HEK293T (cell line): ENCODE measurements at places on chromosomes 16 and 17.

DNA sequence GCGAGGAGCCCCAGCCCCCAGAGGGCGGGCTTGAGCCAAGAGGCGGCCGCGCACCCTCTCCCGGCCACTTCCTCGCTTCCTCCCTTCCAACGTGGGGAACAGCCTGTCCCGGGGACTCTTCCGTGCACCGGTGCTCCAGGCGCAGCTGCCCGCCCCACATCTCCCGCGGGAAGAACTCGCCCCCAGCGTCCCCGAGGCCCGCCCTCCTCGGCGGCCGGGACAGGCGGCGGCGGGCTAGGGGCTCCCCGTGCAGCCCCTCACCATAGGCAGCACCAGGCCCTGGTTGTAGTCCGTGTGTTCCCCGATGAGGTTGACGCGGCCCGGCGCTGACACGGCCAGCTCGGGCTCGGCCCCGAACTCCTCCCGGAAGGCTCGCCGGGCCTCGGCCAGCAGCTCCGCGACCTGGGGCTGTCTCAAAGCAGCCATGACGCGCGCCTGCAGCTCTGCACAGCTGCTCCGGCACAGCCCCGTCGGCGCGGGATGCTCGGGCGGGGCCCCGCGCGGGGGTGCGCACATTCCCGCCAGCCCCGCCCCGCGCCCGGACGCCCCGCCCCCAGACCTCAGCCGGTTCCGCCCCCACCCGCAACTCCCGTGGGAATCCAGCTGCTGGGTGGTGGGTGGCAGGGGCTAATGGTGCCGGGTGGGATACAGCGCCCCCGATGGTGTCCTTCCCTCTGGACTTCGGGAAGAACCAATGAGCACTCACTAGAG lies at the start of gene GALK1:
TSS of gene GALK1 (minus strand) at position 482 of the 711 bp plus-strand sequence. CDS start at position 426, 56 bp downstream.
- DNase-seq: peak; percentile 83

DNA sequence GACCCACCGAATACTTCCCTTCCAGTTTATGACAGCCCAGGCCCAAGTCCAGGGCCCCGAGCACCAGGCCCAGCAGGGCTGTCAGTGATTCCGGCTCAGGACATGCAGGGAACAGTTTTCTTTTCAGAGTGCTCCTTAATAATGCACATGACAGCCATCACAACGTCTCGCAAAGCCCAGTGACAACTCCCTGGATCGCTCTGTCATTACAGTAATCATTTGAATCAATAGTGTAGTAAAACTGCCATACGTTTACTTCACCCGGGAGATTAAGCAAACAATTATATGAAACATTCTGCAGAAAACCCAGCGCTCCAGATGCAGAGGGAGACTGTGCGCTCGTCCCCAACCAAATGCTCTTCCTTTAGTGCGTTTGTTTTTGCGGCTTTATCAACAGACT lies 162.6 kb upstream of the CDH13 start:
- no peak for DNase-seq

DNA sequence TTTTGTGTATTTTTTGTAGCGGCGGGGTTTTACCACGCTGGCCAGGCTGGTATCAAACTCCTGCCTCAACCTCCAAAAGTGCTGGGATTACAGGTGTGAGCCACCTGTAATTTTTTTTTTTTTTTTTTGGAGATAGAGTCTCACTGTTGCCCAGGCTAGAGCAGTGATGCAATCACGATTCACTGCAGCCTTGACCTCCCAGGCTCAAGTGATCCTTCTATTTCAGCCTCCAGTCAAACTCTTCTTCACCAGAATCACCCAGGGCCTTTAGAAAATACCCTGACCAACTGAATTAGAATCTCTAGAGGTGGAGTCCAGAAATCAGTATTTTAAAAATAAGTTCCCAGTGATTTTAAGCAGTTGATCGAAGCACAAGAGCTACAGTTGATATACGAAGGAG lies 12.5 kb downstream of the HSPB9 start:
- no peak for DNase-seq

DNA sequence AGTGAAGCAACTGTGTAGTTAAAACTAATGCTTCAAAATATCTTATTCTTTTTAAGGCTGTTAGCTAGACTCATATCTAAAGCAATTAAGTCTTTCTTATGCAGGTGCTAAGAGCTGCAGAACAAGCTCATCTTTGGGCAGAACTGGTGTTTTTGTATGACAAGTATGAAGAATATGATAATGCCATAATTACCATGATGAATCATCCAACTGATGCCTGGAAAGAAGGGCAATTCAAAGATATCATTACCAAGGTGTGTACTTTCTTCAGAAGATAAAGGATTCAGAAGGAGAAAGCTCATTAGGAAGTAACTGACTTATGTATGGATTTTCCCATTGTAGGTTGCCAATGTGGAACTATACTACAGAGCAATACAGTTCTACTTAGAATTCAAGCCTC lies 23.9 kb downstream of the PTRH2 start:
- DNase-seq: no peak

DNA sequence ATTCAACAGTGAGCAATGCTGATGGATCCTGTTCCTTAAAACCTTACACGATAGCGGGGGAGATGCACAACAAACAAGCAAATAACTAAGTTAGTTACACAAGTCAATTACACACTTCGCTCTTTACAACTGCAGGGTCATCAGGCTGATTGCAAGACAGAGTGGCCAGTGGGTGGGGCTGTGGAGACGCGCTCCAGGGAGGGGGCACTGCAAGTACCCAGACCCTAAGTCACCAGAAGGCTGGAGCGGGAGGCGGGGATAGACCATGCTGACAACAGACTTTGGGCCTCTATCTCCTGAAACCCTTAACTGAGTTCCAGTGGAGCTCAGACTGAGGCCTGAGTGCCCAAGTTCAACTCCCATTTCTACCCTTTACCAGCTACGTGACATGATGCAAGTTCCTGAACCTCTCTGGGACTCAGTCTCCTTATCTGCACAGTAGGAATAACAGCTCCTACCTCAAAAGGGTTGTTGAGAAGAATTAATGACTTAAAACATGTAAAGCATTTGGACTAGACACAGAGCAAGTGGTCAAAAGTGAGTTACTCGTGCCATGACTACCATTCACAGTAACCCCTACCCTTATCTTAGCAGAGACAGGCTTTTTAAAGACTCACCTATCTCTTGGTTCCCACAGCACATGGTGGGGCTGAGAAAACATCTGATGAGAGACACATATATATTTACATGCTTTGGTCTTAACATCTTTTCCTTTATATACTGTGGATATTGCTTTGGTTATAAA lies 10.4 kb downstream of the CPPED1 start:
- no peak for DNase-seq

DNA sequence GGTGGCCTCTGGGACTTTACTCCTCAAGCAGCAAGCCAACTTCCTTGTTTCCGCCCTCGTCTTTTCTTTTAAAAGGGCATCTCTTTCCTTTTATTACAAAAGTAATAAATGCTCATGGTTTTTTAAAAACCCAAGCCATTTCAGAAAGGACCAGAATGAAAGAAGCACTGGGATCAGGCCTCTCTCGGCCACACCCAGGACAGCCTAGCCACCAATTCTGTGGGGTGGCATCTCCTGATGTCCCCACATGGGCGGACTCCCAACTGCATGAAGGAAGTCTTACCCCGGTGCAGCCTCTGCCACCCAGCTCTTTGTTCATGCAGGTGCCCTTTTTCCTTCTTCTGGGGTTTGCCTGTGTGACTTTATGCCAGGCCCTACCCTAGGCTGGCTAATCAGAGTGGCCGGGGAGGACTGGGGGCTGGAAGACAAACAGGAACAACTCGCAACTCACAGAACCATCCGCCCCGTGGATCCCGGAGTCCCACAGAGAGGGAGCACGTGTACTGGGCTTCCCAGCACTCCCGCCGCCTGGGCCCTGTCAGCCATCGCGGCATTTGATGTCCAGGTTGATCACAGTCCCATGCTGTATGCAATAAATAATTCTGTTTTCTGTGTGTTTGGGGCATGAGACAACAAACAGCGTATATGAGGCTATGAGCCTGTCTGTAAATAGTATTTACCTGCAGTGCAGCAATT lies 2.6 kb upstream of the RASD1 start:
- no peak for DNase-seq

GRCh38 chr16:73572135-73572828 lies 524.4 kb upstream of the ZFHX3 start:
- no peak for DNase-seq

DNA sequence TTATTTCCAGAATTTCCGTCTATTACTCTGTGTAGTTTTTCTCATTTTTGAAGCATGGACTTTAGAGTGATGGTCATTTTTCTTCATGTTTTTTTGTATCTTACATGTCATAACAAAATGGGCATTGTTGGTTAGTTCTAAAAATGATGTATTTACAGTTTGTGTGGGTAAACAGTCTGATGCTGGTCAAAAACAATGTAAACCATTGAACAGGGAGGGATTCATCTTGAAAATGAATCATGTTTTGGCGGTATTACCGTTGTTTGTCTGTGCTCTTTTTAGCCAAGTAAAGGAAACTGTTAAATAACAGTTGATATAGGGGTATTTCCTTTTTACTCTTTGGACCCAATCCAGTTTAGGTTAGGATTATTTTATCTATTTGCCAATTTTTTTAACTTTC lies 315.8 kb downstream of the BCAS3 start:
- no peak for DNase-seq
